CD4-positive, CD25-positive, alpha-beta regulatory T cell (primary cell): ENCODE measurements at places on chromosomes 6 and 20.

- DNase-seq, result peak; percentile 73
Observed at GRCh38 chr6:1554476-1555310, 55.0 kb upstream of the FOXC1 start.

DNA sequence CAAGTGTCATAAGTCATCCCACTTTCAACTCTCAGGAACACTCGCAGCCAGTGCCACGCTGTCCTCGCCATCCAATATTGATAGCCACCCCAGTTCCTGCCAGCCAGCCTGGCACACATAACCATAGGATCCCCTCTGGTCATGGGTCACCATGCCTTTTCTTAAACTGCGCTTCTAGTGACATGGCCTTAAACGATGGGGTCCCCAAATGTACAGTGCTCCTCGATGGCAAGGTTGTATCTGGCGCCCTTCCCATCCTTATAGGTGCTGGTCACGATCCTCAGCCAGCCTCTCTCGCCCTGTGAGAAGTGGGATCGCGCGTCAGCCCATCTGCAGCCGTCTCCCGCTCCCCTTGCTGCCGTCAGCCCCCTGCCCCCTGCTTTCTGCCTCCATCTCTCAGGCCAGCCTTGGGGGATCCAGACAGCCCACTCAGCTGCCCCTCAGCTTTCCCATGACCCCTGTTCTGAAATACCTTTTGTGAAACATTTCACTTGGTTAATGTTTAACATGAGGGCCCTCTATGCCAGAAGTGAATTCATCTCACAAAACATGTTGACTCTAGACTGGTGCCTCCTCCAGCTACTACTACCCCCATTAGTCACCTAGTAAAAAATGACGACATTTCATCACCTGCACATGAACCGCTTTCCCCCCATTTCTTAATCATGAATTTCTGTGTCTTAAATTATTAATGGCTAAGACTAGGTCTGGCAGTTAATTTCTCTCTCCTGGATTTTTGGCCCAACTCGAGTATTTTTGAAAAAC, 11.4 kb downstream of the CTSZ start:
- DNase-seq, result no peak

DNA sequence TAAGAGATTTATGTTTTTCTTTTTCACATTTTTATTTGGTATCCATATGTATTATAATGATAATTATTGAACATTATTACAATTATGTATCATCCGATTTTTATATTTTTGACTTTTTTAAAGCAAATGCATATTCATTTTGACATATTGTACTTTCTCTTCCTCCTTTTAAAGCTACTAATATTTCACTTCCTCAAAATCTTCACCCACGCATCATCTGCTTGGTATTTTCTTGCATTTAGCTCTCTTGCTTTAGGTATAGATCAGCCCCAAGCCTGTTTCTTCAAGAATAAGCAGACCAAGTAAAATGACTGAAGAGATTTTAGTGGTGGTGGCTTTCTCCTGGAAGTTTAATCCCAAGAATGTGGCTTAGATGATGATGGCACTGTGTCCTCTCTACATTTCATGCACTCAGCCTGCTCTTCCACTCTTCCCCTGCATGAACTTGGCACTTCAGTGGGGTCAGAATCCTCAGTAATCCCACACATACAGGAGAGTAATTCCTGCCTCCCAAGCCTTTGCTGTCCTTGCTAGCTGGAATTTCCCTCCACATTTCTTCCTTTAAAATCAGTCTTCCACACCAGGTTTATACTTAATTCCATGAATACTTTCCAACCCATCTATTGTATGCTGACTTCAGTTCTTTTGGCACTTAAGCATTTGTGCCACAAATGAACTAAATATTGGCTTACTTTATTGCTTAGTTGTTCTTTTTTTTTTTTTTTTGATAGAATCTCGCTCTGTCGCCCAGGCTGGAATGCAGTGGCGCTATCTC, 8.2 kb downstream of the NCOA7 start:
- no peak for DNase-seq

DNA sequence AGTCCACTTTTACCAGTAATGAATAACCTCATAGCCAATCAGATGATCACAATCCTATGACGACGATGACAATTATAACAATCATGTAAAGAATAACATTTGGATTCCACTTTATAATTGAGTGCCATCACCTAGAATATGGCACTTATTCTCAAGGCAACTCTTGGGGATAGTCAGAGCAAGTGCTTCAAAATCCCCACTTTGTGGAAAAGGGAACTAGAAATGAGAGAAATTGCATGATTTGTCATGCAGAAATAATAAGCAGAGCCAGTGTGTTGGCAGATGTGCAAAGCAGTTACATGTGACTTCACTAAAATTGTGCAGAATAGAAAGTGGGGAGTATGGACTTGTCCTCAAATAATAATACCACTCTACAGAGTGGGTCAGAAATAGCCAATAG, 41.3 kb downstream of the FRK start:
- no peak for DNase-seq

DNA sequence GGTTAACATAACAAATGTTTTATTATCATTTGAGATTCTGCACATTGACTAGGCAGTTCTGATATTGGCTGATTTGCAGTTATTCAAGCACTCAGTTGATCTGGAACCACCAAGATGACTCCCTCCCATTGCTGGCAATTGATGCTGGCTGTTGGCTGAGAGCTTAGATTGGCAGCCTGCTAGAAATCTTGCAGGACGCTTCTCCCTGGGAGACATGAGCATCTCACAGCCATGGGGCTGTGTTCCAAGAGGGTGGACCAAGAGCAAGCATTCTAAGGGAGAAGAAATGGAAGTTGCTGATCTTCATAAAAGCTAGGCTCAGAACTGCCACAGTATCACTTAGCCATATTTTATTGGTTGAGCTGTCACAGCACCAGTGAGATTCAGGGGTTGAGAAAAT, 233.4 kb upstream of the ID4 start:
- DNase-seq, result no peak

DNA sequence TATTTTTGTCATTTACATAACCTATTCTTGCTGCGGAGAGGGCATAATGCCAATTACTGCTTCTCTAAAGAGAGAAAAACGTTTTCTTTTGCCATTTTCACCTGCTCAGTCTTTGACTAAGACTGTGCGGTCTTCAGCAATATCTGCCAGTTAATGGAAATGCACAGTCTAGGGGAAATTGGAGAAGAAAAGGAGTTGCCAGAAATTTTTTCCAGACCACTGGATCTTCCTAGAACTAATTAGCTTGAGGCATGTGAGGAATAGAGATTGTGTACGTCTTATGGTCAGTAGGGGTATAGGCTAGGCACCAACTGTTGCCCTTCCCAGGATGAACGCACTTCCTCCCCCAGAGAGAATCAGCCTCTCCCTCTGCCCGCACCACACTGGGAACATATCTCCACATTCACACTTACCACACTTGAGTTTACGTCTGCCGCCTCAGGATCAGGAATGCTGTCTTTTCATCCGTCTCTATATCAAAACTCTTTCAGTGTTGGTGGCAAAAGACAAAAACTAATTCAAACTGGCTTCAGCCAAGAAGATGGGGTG, 67.9 kb upstream of the E2F3 start:
- DNase-seq, result no peak
